Mesothelial cell of epicardium (in vitro differentiated cells): ENCODE measurements at places on chromosomes 7 and 10.

- no peak for DNase-seq
Observed at GRCh38 chr10:87930934-87931835, 67.8 kb downstream of the PTEN start.

- DNase-seq, result peak; percentile 3
Observed at GRCh38 chr7:2941216-2941859, 97.2 kb upstream of the GNA12 start.

DNA sequence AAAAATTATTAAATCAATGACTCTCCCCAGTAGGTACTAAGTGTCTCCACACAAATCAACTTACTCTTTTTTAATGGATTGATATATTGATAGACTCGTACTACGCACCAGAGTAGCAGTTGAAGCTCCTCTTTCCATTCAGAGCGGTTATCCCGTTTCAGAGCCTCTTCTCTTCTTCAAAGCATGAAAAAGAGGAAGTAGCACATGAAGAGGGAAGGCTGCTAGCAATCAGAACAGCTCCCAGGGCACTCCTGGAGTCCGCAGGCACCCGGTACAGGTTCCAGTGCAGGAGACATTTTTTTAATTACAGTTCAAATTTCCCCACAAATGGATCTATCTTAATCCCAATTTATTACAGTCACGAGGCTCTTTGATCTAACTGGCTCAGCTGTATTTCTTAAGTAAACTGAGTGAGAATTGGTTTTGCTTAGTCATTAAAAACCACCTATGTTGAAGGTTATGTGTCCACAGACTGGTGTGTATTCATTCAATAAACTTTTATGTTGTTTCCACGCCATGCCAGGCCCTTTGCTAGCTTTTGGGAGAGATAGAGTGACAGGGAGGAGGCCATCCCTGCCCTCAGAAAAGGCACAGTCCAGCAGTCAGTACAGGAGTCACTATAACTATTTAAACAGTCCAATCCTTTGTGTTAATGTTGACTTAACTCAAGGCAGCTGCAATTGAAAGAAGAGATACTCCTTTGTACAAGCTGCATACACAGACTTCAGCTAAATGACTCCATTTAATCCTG is 32.1 kb upstream of the CALN1 start:
- DNase-seq, result no peak

DNA sequence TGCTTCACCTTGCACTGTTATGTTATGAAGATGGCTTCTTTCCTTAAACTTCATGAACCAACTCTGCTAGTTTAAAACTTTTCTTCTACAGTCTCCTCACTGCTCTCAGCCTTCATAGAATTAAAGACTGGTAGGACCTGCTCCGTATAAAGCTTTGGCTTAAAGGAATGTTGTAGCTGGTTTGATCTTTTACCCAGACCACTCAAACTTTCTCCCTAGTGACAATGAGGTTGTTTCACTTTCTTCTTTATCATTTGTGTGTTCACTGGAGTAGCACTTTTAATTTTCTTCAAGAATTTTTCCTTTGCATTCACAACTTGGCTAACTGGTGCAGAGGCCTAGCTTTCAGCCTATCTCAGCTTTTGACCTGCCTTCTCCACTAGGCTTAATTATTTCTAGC is 316.4 kb upstream of the RNF32 start:
- DNase-seq, result no peak

GRCh38 chr7:78702770-78703169 is 750.7 kb downstream of the MAGI2 start:
- no peak for DNase-seq

DNA sequence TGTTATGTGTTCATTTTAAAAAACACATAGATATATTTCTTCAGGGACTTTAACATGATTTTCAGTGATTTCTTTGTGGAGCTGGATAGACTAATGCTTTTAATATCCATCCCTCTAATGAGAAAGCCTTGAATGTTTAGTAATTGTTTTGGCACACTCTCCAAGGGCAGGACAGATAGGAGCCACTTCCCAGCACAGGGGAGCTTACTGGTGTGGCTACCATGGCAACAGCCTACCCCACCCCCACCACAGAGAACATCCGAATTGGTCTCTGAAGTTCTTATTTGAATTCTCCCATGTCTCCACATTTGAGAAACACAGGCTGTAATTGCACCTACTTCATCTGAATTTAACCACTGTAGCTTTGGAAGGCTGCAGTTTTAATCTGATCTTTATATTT is 87.7 kb downstream of the PRKG1 start:
- no peak for DNase-seq

DNA sequence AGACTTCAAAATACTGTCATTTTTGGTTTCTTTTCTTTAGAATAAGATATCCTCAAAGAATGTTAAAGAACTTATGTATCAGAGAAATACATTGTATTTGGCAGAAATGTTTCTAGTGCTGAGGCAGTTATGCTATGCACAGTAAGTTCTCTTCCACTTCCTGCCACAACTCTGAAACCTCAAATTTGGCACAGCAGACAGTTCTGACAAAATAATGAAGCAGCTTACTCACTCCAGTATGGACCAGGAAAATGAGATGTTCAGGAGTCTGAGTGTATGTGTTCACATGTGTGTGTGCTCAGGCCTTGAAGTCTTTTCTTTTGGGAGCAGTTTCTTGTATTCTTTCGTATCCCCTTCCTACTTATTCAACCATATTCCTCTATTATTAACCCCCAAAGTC is 197.0 kb upstream of the AGK start:
- no peak for DNase-seq

- DNase-seq, result no peak
Observed at GRCh38 chr10:52742731-52743130, 29.9 kb downstream of the MBL2 start.

DNA sequence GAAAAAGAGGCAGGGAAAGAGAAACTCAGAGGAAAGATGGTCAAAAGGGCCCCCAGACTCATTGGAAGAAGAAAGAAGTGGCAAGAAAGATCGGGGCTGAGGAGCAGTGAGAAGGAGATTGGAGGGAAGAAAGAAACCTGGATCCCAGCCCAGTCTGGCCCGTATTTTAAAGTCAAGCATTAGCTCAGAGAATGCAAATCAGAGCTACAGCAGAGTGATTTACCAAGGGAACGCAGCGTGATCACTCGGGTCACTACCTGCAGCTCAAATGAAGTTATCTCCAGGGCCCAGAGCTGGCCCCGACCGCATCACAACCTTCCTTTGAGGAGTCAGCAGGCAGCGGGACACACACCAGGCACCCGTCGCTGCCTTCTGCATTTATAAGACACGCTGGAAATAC is 72.8 kb downstream of the CARD11 start:
- no peak for DNase-seq

GRCh38 chr7:80790877-80791276 is 128.0 kb downstream of the SEMA3C start:
- DNase-seq, result no peak

- no peak for DNase-seq
Observed at GRCh38 chr10:78947226-78947625, 121.5 kb upstream of the ZMIZ1 start.
